ENCODE measurements at places on chromosomes 5 and 9.

- peak; percentile 40 for DNase-seq
These were observed 544 bp upstream of the SNX24 start for GRCh38 chr5:122844910-122845228.

- peak; percentile 56 for DNase-seq
These were observed 2.6 kb upstream of the NFIL3 start for GRCh38 chr9:91426123-91426745.

DNA sequence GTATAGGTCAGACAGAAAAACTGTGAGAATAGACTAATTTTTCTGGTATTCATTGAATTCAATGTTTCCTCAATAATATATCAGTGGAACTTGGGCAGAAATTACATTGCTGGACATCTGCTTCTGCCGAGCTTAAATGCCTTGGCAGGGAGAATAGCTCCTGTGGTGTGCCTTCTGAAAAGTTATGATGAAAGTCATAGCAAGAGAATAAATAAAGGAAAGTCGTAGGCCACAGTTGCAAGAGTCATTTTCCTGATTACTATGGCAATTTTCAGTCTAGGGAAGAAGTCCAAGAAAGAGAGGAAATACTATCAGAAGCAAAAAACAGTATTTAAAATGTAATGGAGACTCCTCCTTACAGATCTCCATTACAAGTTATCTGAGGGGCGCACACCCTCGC lies 1596.1 kb upstream of the WWC1 start:
- no peak for DNase-seq

- DNase-seq: no peak
These were observed 144.5 kb upstream of the NUDT12 start for GRCh38 chr5:103706939-103707682.

- peak; percentile 92 for DNase-seq
These were observed at the start of gene RANBP6 for GRCh38 chr9:6015278-6016157. RANBP6 (minus strand) TSS chr9:6015624; CDS start chr9:6015607, 17 bp downstream.

DNA sequence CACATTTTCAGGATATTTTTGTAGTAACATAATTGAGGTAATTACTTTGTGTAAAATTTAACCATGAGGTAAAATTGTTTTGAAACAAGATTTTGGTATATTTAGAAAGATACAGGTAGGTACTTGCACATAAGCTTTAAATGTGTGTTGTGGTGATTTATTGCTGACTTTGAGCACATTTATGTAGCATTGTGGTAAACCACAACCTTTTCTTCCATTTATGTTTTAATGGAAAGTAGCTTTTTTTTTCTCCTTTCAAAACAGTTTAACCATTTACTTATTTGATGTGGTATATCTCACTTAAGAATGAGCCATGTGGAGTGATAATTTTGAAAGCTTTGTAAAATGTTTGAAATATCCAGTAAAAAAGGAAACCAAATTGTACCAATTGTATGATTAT lies 35.6 kb downstream of the FCHO2 start:
- DNase-seq: no peak

GRCh38 chr9:35674025-35674361 lies 265 bp downstream of the CA9 start:
- no peak for DNase-seq

GRCh38 chr9:95004411-95005277 lies 278.1 kb downstream of the AOPEP start:
- DNase-seq: peak; percentile 70
